ENCODE measurements at places on chromosomes 4 and X. TPM values are rescaled to one million over a fixed set of nuclear protein-coding genes. Genes with fewer than 3 reads are reported as not detected.

Gene PSAPL1
- not detected for total RNA-seq

Gene FGG
- total RNA-seq = not detected

Gene MAGEE2
- total RNA-seq = not detected

Gene MGAT4D
- total RNA-seq = not detected

Gene TREX2
- total RNA-seq = 1.2 TPM

Gene TKTL1
- total RNA-seq = not detected

Gene ENPEP
- total RNA-seq = not detected

Gene HMX1
- total RNA-seq = not detected

Gene TLR8
- total RNA-seq = not detected

Gene RNF128
- not detected for total RNA-seq

Gene SPATA4
- not detected for total RNA-seq

Gene RNF150
- total RNA-seq = not detected

Gene CDX4
- total RNA-seq = not detected

Gene GPRASP3
- 1.5 TPM for total RNA-seq

Gene STOX2
- not detected for total RNA-seq

DNA sequence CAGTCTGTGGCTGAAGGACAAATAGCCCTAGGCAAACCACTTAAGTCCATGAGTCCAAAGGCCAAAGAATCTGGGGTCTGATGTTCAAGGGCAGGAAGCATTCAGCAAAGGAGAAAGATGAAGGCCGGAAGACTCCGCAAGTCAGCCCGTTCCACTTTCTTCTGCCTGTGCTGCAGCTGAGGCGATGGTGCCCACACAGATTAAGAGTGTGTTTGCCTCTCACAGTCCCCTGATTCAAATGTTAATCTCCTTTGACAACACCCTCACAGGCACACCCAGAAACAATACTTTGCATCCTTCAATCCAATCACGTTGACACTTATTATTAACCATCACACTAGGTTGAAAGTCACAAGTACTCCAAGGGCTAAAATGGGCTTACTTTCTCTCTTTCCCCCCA is 605.4 kb upstream of the GNPDA2 start:
- no peak for DNase-seq

DNA sequence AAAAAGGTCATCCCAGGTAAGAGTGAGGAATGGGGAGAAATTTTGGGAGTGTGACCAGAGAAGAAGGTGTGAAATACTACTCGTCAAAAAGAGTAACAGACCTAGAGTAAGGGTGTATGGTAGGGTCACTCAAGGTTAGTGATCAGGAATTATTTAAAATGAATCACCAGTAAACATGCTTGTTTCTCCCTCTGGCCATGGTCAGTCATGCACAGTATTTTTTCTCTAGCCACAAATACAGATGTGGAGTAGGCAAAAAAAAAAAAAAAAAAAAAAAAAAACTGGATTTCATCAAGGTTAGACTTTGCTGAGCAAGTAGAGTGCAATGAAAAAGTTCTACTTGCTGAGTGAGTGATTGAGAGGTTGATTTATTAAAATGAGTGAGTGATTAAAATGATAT is 34.2 kb upstream of the SLIT2 start:
- DNase-seq = no peak

DNA sequence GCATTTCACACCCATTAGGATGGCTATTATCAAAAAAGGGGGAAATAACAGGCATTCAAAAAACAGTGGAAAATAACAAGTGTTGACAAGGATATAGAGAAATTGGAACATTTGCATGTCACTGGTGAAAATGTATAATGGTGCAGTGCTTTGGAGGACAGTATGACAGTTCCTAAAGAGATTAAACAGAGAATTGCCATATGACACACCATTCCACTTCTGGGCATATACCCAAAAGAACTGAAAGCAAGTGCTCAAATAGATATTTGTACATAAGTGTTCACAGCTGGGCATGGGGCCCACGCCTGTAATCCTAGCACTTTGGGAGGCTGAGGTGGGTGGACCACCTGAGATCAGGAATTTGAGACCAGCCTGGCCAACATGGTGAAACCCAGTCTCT is 348.1 kb downstream of the NR3C2 start:
- no peak for DNase-seq

DNA sequence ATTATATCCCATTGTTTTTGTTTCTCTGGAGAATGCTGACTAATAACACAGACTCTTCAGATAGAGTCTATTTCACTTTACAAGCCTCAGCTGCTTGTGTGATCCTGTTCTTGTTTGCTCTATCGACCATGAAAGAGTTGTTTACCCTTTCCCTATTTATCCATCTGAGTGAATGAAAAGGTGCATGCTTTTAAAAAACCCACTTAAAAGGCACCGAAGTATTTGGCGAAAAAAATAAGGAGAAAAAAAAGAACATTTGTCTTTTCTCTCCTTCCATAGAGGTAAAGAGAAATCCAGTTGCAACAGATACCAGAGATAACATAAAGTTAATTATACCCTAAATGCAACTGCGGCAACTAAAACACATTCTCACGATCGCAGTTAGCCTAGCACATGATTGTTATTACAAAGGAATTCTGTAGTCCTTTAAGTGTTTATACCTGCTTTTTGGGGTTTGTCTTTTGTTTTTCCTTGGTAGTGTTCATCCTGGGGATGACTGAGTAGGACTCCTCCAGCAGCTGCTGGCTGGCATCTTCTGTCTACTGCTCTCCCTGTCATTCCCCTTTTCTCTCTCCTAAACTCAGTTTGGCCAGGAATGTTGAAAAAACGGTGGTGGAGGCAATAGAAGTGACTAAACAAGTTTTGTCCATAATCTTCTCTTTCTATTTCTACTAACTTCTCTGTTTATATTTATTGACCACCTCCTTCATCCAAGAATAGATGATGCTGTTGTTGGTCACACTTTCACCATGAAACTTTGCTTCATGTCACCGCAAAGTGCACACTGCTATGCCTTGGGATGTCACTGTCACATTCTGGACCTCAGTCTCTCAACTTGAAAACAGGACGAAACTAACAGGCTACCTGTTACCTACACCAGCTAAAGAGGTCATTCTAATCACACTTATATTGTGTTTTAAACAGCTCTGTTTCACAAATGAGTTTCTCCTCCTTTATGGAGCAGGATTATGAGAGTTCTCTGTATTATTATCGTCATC is 41.9 kb upstream of the FRAS1 start:
- no peak for DNase-seq

GRCh38 chrX:20507901-20508620 is 241.4 kb upstream of the RPS6KA3 start:
- no peak for DNase-seq

- no peak for DNase-seq
Observed at GRCh38 chr4:165106518-165106917, 6.1 kb downstream of the TMEM192 start.

DNA sequence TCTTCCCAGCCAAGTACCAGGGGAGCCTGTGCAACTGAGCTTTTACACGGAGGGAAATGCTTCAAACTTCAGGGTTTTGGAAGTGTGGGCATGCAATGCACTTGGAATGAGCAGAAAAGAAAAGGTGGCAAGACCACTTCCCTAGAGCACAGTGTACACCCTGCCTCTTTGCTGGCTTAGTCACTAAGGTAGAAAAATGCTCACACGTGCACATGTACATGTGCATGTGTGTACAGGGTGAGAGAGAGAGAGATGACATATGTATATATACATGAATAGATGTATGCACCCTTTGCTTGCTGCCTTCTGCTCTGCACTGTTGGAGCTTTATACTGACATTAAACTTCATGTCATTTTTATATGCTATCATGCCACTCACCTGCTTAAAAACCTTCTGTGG is 7.9 kb upstream of the KLF3 start:
- DNase-seq = no peak

DNA sequence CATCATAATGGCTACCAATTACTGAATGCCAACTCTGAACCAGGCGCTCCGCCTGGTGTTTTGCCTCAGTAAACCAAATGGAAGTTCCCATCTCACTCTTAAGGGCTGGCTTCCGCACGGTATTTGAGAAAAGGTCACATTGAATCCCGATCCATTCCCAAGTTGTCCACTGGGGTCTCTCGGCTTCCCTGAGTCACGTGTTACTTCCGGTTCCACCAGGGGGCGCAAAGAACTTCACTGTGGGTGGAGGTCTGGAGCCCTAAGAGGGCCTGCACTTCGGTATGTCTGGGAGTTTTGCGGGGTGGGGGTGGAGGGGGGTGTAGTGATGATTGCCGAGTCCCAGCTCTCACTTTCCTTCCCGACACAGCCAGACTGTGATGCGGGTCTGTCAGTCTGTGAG is 13.4 kb upstream of the NHS start:
- DNase-seq = peak; percentile 24

DNA sequence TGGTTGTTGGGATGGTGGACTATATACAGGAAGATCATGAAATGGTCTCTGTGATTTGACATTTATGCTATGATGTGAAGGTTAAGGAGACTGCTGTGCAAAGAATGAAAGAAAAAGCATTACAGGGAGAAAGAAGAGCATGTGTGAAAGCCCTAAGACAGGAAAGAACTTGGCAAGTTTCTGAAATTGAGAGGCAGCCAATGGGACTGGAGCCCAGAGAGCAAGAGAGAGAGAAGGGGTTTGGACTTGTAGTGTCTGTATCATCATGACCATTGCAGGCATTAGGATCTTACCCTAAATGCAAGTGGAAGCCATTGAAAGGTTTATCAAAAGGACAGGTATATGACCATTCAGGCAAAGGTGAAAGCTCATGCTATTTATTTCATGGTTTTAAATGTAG is 147.1 kb downstream of the NAA11 start:
- DNase-seq = no peak

GRCh38 chr4:87030755-87031441 is 96.1 kb downstream of the AFF1 start:
- no peak for DNase-seq

DNA sequence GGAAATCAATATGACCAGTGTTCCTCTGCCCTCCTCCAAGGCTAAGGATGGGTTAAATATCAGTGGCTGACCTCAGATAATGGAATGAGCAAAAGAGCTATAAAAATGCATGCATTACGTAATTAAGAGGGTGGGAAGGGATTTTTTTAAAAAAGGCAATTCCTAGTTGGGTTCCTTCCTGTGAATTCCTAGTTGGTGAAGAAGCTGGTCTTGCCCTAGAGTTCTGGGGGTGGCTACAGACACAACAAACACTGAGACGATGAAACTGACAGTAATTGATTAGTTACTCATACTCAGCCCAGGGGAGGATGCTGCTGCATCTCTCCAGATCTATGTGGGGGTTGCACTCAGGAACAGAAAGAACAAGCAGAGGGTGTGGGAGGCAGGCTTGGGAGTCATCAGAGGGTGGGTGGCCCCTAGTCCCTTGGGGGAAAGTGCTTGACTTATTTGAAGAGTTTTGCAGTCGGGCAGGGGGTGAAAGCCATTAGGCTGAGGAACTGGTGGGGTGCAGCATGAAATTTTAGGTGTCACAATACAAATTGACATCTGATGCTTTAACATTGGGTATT is 662.0 kb upstream of the FRG1 start:
- DNase-seq = no peak

GRCh38 chr4:115275615-115276014 is 162.2 kb upstream of the NDST4 start:
- no peak for DNase-seq

- no peak for DNase-seq
Observed at GRCh38 chr4:112140536-112140935, 4.7 kb upstream of the FAM241A start.

DNA sequence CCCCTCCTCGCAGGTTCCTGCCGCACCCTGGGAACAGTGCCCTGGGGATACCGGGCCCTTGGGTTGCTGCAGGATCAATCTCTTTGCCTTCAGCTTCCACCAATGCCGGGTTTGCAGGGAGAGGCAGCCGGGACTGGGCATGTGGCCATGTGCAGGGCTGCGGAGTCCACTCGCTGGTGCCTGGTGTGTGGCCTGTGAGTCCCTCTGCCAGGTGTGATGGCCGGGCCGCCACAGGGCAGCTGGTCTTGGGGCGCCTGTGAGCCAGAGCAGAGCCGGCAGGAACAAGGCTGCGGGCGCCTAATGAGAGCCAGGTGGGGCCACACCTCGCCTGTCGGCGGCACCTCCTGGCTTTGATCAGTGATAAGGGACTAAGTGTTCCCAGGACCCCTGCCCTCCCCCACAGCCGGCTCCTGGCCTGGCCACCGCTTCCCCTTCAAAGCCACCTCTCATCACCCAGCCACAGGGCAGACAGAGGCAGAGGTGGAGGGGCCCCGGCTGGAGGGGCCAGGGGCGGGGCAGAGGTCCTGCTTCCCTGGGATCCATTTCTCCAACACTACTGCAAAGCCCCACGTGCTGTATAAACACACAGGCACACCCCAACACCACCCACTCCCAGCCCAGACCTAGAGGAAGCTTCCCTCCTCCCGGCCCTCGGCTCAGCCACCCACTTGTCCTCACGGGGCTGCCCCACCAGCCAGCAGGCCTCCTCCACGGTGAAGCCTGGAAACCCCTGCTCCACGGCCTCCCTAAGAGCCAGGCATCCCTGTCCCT is 132.7 kb downstream of the CPZ start:
- no peak for DNase-seq

DNA sequence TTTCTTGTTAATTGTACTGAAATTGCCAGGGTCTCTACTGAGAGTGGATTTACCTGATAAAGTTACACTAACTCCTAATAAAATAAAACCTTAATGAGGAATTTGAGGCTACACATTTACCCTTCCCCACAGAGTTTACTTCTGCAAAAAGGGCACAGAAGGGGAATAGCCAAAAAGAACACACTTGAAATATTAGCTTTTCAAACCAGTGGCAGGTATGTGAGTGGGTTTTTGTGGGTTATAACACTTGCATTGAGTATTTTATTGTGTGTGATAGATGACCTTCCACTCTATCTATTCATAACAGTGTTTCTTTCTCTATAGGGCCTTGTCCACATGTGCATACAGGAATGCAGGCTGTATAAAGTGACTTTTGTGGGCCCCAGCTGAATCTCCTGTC is 5.0 kb upstream of the GPR174 start:
- no peak for DNase-seq

- DNase-seq = no peak
Observed at GRCh38 chr4:8082517-8083055, 76.0 kb downstream of the ABLIM2 start.

DNA sequence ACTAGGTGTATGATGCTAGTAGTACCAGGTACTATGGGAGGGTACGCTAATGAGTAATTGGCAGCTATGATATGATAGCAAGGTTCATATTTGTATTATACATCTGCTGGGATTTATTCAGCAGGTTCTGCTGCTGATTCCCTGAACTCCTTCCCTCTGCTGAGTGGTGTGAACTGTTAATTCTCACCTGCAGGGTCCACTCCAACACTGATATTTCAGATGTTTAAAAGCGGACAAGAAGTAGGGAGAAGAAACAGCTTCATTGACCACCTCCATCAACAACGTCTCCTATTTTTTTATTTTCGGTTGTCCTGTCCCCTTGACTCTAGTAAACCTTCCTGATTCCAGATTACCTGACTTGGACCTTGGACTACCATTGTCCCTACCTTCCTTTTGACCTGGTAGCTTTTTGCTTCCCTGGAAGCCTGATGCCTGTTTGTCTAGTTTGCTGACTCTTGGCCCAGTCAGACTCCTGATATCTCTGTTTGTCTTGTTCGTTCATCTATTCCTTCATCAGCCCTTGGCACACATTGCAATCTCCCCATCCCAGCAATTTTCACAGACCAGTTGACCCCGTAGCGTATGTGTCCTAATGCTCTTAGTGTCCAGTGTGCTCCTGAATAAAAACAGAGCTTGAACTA is 34.0 kb upstream of the RNF128 start:
- no peak for DNase-seq

- no peak for DNase-seq
Observed at GRCh38 chr4:149345424-149345823, 470.2 kb downstream of the IQCM start.
